ENCODE measurements at places on chromosomes 2 and 18.

- no peak for DNase-seq
Observed at GRCh38 chr2:144180131-144180530, 339.8 kb downstream of the ZEB2 start.

DNA sequence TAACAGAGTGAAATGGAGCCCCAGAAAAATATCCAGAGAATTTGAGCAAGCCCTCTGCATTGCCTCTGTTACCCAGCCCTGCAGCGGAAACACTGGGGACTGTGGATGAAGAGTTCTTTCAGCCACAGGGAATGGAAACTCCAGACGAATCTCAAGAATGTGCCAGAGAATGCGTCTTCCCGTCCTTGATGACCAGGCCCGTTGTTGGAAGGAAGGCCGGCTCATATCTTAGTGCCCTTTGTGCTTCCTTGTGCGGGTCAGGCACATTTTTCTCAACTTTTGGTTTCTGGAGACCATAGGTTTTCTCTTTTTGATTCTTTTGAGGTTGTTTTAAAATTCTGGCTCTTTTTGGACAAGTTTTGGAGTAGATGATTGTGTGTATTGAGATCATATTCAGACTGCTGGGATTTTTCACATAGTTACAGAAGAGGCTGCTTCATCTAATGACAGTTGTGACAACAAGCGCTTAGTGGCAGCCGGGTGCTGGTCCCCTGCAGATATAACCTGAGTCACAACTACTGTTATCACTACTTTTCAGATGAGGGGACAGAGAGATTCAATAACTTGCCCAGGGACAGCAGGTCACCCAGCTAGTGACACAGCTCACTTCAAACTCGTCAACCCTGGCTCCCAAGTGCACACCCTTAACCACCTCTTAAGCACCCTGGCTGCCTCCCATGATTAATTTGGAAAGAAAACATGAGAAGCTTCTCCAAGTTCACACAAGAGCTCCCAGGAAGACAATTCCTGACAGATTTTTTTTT lies 15.7 kb downstream of the MAL start:
- DNase-seq, result no peak

- DNase-seq, result no peak
Observed at GRCh38 chr2:74027496-74027895, 42.8 kb downstream of the TET3 start.

- DNase-seq, result no peak
Observed at GRCh38 chr18:49435170-49435569, 25.3 kb downstream of the DYM start.

- no peak for DNase-seq
Observed at GRCh38 chr2:12722447-12723316, 5.9 kb downstream of the TRIB2 start.

- no peak for DNase-seq
Observed at GRCh38 chr2:166106431-166107015, 21.3 kb downstream of the SCN1A start.

Measured in DMS79 (cell line).